ENCODE measurements at places on chromosomes 12 and 14.
A peak's percentile ranks its signal among the peaks of the same experiment; 100 is the strongest.

GRCh38 chr12:69007101-69007854 is 74.3 kb upstream of the CPM start:
- DNase-seq, result peak; percentile 4

DNA sequence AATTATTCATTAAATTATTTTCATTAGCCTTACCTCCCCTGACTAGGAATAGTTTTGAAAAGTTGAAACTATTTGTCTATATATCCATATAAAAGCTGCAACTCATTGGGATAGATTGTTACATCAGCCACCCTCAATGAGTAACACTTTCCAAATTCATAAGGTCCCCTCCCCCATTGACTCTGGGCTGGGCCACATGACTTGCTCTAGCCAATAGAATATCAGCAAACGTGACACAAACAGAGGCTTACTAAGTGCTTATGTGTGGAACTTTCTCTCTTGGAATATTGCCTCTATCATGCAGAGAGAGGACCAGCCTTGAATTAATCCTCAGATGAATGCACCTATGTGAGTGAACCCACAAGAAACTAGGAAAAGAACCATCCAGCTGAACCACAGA is 213.7 kb downstream of the CCDC59 start:
- no peak for DNase-seq

DNA sequence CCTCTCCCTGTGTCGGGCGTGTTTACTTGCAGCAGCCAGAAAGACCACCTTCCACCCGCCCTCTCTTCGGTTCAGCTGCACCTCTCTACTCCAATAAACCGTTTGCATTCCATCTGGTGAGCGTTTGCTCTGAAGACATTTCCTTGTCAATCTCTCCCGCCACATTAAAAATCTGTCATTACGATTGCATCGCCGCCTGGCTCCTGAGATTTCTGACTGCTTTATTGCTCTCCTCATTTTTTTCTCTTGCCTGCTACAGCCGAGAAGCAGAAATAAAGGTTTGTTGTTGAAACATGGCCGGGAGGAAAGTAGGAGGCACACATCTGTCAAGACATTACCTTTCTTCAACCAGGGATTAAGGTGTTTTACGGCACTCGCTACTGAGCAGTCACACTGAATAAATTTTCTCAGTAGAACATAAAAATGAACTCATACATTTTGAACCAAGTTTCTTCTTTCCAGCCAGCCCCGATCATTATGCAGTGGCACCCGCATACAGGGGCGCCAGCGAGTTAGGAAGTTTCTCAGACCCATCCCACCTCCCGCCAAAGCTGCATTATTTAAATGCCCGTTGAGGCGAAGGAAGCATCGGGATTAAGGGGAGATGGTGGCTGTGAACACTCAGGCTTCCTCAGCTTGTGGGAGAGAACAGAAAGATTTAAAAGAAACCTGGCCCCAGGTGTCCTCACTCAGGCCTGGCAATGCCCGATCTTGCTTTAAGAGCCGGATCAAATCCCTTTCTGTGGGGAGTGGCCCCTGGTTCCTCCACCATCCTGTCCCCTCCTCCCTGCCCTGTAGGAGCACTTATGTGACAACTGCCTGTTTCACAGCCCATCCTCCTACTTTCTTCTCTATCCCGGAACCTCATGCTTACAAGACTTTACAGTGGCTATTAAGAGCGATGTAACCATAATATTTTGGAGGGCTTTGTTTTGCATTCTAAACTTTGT is 1108.9 kb downstream of the BCL11B start:
- DNase-seq, result no peak

- no peak for DNase-seq
Observed at GRCh38 chr12:131671276-131671675, 39.6 kb upstream of the SFSWAP start.

- no peak for DNase-seq
Observed at GRCh38 chr12:53169644-53170043, 10.9 kb upstream of the ZNF740 start.

- DNase-seq, result no peak
Observed at GRCh38 chr14:68403191-68404145, 389.4 kb downstream of the ZFP36L1 start.

GRCh38 chr14:81129242-81129641 is 91.5 kb downstream of the GTF2A1 start:
- no peak for DNase-seq

Data from CD4-positive, alpha-beta T cell treated with Interleukin-17A for 1 hour (primary cell).